ENCODE measurements at places on chromosomes 12 and 14.
A peak's percentile ranks its signal among the peaks of the same experiment; 100 is the strongest.

- DNase-seq, result no peak
These were observed 57.1 kb downstream of the CCNK start for GRCh38 chr14:99538275-99538674.

- DNase-seq, result peak; percentile 6
These were observed 228.3 kb downstream of the RAD51B start for GRCh38 chr14:68047906-68048305.

- no peak for DNase-seq
These were observed 3.1 kb upstream of the GPRC5D start for GRCh38 chr12:12954878-12955625.

- DNase-seq, result no peak
These were observed 7.5 kb downstream of the REC8 start for GRCh38 chr14:24179294-24179960.

- no peak for DNase-seq
These were observed 3.6 kb downstream of the CCDC85C start for GRCh38 chr14:99600232-99600888.

GRCh38 chr14:81179631-81180030 lies 41.1 kb downstream of the GTF2A1 start:
- no peak for DNase-seq

DNA sequence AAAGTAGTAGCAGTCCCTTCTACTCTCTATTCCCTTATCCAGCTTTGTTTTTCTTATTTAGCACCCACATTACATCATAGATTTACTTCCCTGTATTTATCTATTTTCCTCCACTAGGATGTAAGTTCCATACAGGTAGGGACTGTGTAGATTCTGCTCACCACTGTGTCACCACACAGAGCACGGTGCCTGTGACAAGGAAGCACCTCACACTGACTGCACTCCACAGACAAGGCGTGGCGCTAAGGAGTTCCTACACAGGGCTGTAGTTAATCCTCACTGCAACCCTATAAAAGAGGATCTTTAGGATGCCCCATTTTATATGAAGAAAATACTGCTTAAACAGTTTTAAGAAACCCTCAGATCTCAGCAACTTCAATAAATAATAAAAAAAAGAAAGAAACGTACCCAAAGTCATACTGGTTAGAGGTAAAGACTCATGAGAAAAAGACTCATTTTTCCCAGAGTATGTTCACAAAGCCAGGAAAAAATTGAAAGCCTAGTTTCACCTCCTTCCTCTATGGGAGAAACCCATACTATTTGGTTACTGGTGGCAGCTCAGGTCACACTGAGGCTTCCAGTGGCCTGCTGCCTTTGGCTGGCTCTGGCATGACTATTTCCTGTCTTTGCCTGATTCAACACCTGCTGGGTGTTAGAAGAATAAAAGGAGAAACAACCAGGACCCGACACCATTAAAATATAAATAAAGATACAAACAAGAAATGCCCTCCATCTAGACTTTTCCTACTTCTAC lies 36.9 kb downstream of the RAD9B start:
- DNase-seq, result no peak

DNA sequence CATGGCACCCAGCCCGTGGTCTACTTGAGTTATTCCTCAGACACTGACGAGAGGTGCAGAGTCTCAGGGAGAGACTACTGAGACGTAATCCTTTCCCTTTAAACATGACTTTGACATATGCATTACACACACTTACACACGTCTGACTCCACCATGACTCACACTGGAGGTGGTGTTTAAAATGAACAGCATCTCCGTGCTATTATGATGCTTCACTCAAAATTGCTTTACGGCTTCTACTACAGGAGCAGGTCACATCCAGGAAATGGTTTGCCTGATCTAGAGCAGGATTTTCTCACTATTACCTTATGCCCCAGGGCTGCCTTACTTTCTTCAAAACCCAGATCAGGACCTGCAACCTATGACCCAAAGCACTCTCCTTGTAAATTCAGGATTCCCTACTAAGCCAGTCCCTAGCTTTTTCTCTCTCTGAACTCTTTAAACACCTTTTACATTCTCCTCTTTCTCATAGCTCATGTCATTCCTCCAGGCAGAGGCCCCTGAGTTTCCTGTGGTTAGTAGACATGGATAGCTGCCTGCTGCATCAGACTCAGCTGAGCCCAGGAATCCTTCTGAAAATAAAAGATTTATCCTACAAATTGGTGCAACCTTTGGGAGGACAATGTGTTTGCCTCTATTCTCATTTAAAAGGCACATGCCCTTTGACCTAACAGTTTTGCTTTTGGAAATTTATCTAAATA lies 31.2 kb downstream of the TMCC3 start:
- DNase-seq, result peak; percentile 59

DNA sequence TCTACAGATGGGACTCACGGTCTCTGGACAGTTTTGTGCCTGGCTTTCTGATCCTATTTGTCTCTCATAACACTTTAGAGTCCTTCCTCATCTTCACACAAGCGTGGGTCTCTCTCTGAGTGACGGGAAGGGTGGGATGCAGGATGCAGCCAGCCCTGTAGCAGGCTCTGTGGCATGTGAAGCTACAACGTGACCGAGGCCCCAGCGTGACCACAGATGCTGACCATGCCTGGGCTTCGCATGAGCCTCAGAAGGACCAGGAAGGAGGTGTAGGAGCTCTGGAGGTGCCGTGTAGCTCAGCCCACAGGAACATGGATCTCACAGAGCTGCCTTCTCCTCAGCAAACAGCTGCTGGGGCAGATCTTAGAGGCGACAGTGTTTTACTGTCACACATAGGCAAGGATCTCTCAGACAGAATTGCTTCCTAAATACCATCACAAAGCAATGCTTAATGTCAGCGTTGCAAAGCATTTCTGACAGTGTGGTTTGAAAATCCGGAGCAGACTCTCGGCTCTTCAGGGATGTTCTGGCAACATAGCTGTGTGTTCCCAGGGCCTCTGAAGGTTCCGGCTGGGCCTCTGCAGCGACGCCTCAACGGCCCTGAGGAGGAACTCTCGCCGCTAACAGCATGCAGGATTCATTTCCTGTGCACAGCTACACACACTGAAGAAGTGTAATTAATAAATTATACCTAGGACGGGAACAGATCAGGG lies 21.9 kb downstream of the ANKLE2 start:
- no peak for DNase-seq

GRCh38 chr12:41466802-41467201 lies 278.7 kb downstream of the PDZRN4 start:
- DNase-seq, result no peak

DNA sequence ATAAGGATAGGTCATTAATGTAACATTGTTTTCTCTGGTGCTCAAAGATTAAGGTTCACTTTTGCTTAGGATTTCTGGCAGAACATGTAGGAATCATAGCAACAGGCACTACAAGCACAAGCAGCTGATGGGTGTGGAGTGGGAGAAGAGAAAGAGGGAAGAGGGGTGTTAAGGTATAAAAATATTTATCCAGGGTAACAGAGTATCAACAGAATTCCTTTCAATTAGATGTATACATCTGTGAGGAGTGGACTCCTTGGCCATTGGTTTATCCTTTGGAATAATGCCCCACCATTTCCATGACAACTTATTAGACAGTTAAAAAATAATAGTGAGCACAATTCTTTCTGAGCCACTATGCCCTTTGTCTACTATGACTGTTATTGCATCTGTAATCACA lies 388.3 kb upstream of the DDHD1 start:
- no peak for DNase-seq

- DNase-seq, result no peak
These were observed 8.7 kb upstream of the FGD4 start for GRCh38 chr12:32390572-32391219.

GRCh38 chr14:106129274-106129673 lies 602.9 kb downstream of the TMEM121 start:
- DNase-seq, result no peak

DNA sequence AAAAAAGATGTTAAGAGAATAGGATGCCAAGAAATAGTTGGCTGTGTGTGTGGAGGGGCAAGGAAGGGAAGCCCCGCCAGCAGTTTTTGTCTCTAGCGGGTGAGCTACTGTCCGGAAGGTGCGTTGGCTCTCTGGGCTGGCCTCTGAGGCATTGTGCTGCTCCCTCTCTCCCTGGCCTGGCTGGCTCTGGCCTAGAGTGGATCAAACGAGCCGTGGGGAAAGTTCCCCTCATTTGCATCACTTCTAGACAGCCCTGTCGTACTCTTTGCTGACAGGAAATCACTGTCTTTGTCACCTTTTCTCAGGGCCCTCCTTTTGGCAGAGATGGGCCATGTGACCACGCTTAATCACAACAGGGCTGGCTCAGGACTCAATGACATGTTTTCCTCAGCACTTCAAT lies 236.1 kb upstream of the NPAS3 start:
- no peak for DNase-seq

DNA sequence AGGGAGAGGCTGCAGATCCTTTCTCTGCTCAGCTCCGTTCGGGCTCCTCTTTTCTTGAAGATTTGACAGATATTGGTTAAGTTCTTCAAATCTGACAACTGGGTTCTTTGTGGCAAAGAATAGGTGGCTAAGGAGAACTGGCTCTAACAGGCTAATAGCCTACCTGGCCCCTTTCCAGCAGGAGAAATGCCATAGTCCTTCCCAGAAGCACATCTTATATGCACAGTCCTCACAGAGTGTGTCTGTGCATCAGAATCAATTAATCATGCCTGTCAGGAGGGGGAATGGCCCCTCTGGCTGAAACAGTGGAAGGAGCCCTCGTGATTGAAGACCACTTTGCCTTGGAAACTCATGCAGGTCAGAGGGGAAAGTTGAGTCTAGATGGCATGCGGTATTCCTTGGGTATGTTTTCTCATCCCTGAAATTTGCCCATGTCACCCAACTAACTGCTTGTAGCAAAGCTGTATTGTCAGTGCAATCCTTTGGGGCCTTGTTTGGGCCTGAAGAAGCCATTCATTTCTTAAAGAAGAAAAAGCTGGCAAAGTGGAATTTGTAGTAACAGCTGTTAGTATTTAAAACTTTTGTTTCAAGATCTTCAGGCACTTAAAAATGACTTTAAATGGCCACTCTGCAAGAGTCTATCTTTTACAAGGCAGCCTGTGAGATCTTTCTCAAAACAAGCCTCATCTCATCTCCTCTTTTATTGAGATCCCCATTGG lies 251.5 kb downstream of the ZFP36L1 start:
- DNase-seq, result no peak

DNA sequence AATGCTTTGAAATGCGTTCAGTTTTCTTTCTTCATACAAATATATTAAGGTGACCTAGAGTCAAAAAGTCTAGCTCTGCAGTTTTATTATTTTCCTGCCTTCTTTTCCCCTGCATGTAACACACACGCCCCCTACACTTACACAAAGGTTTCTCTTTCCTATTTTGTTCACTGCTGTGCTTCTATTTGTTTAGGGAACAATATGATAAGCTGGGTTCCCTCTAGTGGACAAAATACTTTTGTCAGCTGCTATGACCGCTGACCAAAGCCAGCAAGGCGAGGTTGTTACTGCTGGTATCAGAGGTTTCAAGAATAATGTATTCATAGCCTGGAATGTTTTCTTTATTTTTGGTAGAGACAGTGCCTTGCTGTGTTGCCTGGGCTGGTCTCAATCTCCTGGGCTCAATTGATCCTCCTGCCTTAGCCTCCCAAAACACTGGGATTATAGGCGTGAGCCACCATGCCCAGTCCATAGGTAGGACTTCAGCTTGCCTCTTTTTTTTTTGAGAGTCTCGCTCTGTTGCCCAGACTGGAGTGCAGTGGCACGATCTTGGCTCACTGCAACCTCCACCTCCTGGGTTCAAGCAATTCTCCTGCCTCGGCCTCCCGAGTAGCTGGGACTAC lies 33.4 kb downstream of the FNTB start:
- DNase-seq, result peak; percentile 33

Data from H54 (cell line).